ENCODE measurements at places on chromosomes 1 and 21.

- DNase-seq, result no peak
These were observed 16.7 kb upstream of the TRIM63 start for GRCh38 chr1:26084091-26084561.

DNA sequence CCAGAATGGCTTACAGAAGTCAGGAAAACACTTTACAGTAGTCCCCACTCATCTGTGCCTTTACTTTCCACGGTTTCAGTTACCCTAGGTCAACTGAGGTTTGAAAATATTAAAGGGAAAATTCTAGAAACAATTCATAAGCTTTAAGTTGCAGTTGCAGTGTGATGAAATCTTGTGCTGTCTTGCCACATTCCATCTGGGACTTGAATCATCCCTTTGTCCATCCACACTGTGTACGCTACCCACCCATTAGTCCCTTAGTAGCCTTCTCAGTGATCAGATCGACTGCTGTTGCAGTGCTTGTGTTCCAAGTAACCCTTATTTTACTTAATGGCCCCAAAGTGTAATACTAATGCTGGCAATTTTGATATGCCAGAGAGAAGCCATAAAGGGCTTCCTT is 30.5 kb downstream of the ZCCHC17 start:
- no peak for DNase-seq

DNA sequence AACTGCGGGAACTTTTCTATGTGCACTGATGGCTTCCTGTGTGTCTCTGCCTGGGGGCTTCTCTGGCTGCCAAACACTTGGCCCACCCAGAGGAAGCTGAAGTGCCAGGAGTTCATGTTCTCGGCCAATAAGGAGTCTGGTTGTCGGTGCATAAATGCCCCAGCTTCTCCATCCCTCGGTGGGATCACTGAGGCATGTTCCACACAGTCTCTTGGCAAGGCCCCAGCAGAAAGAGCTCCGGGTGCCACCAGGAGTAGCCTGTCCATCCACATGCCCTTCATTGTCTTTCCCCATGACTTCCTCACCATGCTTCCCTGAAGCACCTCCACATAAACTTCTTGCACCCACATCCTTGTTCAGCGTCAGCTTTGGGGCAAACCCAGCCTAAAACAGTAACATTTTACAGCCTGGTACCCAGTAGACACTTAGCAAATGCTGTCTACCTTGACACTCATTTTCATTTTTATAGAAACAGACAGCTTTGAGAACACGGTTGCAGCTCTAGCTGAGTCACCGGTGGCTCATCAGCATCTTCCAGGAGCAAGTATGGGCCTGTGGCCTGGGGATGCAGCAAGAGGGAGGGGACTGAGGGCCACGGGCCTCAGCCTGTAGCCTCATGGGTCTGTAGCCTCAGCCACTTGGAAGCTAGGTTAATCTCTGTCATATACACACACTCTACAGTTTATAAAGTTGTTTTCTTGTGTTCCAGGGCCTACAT is 14.8 kb upstream of the CDCP2 start:
- DNase-seq, result no peak

GRCh38 chr1:61052395-61053225 is 29.8 kb upstream of the NFIA start:
- no peak for DNase-seq

DNA sequence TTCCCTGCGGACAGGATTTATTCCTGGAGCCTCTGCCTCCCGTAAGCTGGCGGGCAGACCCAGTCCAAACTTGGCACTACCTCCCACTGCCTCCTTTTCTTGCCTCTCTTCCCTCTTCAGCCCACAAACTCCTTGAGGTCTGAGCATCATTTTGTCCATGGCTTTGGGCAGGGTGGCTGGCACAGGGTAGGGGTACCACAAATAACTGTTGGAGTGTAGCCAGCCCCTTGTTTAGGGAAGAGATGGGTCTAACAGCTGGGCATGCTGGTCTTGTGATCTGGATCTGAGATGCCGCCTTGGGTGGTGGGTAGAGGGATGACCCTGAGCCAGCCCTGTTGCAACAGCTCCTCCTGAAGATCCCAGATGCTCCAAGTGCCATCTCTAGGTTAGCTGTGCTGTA is 71.4 kb upstream of the CLDN14 start:
- no peak for DNase-seq
